ENCODE measurements at places on chromosomes 5 and 9. TPM values are rescaled to one million over a fixed set of nuclear protein-coding genes. Genes with fewer than 3 reads are reported as not detected.

The CCL21 gene
- total RNA-seq = not detected

The CRHBP gene
- total RNA-seq = 0.24 TPM

The SHISAL2B gene
- not detected for total RNA-seq

The EGFLAM gene
- not detected for total RNA-seq

The ADAMTS19 gene
- not detected for total RNA-seq

The FPGS gene
- 47.7 TPM for total RNA-seq

The TRIO gene
- 115 TPM for total RNA-seq

The SPINK5 gene
- total RNA-seq = not detected

Data from A549 treated with CpdA at 1 μM for 4 hours (cell line).